ENCODE measurements at places on chromosomes 4 and X.

GRCh38 chr4:102639598-102639997, 121.2 kb downstream of the MANBA start:
- DNase-seq: no peak

- DNase-seq: no peak
Observed at GRCh38 chr4:108717386-108717785, 45.5 kb downstream of the ETNPPL start.

DNA sequence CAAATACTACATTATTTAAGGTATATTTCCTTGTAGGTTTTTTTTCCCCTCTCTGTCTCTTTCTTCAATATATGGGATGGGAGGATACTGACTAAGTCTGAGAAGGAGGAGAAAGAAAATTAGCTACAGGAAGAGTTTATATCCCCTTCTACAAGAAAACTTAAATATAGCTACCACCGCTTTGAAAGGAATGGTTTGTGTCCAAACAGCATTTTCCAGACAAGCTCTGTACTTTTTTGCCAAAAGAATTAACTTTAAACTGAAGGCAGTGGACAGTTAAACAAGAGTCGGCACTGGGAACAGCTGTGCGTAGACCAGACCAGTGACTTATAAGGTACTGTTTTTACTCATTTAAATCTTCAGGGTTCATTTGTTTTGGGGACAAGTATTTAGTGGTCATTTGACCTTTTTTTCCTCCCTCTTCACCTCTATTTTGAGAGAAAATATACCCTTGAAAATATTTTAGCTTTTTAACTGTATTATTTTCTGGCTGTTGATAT, 303.7 kb downstream of the ARHGAP24 start:
- no peak for DNase-seq

- no peak for DNase-seq
Observed at GRCh38 chr4:39905656-39906055, 72.1 kb downstream of the PDS5A start.

GRCh38 chr4:168710353-168710946, 213.6 kb downstream of the PALLD start:
- DNase-seq: no peak

- DNase-seq: no peak
Observed at GRCh38 chr4:122764071-122764820, 31.7 kb downstream of the BBS12 start.

DNA sequence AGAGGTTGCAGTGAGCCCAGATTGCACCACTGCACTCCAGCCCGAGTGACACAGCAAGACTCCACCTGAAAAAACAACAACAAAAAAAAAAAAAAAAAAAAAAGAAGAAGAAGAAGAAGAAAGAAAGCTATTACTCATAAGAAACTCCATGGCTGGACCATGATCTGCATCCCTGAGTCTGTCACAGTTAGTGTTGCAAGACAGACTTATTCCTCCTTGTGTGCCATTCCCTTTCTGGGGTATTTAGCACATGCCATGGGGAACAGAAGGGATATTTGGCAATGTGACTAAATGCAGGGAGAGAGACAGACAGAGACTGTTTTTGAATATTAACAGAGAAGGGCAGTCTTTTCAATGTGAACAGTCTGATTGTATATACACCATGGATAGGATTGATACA, 16.7 kb upstream of the PDS5A start:
- DNase-seq: no peak

Measured in ecto neural progenitor cell (in vitro differentiated cells).